ENCODE measurements at places on chromosomes 7 and 10. TPM values are rescaled to one million over a fixed set of nuclear protein-coding genes. Genes with fewer than 3 reads are reported as not detected.

Gene PON3
- total RNA-seq = not detected

Gene FAM221A
- 2.0 TPM for total RNA-seq

Gene TRIM73
- 0.59 TPM for total RNA-seq

Gene BMPER
- 34.0 TPM for total RNA-seq

Gene CLDN3
- not detected for total RNA-seq

Gene RNLS
- total RNA-seq = 8.1 TPM

Gene DENND11
- total RNA-seq = 6.8 TPM

Gene FAM25G
- total RNA-seq = not detected

Gene TRA2A
- 28.1 TPM for total RNA-seq

Gene EN2
- total RNA-seq = under 0.01 TPM

Gene ANXA8L1
- 2.9 TPM for total RNA-seq

Gene GPR26
- not detected for total RNA-seq

Gene FGFR2
- 9.2 TPM for total RNA-seq

Gene ADCY1
- 0.30 TPM for total RNA-seq

Gene CALHM1
- total RNA-seq = not detected

Gene IFIT1B
- total RNA-seq = not detected

Gene CDHR3
- total RNA-seq = 1.2 TPM

Gene TMEM130
- total RNA-seq = 0.30 TPM

Gene VWA2
- total RNA-seq = not detected

Gene CARD11
- total RNA-seq = 2.8 TPM

Gene NME8
- not detected for total RNA-seq

Gene PPP2R2D
- 38.2 TPM for total RNA-seq

Gene DNAJC12
- total RNA-seq = 5.1 TPM

Gene GPRIN2
- not detected for total RNA-seq

Gene UPK3B
- not detected for total RNA-seq

Gene KNDC1
- total RNA-seq = 3.0 TPM

Gene SSC4D
- total RNA-seq = 0.59 TPM

Gene UNC5B
- total RNA-seq = 46.3 TPM

Gene AMZ1
- 0.30 TPM for total RNA-seq

Gene PVRIG
- total RNA-seq = not detected

Gene PDCD11
- 63.7 TPM for total RNA-seq

Gene KIF20B
- total RNA-seq = 3.6 TPM

Gene CCDC7
- total RNA-seq = 16.6 TPM

Gene PDK4
- under 0.01 TPM for total RNA-seq

Gene H2BK1
- not detected for total RNA-seq

Gene ADRA2A
- not detected for total RNA-seq

Gene TBX20
- 8.6 TPM for total RNA-seq

Gene SLC39A12
- not detected for total RNA-seq

Gene ZNF746
- 15.4 TPM for total RNA-seq

Gene FGFBP3
- 0.59 TPM for total RNA-seq

Gene RTKN2
- 0.89 TPM for total RNA-seq

Gene CCL24
- total RNA-seq = not detected

Gene CDK1
- 31.6 TPM for total RNA-seq

Gene OR13A1
- total RNA-seq = not detected
